ENCODE measurements at places on chromosomes 4 and X.

DNA sequence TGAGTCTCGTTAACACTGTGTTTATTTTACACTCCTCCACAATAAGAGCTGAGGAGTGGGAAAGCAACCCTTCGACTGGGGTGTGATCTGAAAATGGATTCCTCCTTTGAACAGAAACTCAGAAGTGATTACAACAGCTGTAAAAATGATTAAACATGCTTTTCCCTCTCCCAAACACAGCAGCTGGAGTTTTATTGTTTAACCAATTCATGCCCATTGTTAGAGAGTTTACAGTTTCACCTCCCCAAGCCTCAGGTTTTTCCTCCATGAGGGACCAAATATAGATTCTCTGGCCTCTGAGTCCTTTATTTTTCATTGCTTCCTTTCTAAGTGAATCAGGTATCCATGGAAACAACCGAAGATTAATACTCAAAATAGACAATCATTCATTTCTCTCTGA lies 263.0 kb upstream of the TAPT1 start:
- DNase-seq: no peak

GRCh38 chr4:60884587-60884986 lies 315.5 kb upstream of the ADGRL3 start:
- no peak for DNase-seq

GRCh38 chr4:1097553-1097952 lies 15.8 kb downstream of the RNF212 start:
- DNase-seq: no peak

- DNase-seq: no peak
Measured at GRCh38 chr4:152243896-152244595, 291.8 kb downstream of the FBXW7 start.

- DNase-seq: no peak
Measured at GRCh38 chrX:19624739-19625138, 109.4 kb upstream of the MAP3K15 start.

- no peak for DNase-seq
Measured at GRCh38 chrX:103727115-103727514, 16.4 kb downstream of the TMEM31 start.

DNA sequence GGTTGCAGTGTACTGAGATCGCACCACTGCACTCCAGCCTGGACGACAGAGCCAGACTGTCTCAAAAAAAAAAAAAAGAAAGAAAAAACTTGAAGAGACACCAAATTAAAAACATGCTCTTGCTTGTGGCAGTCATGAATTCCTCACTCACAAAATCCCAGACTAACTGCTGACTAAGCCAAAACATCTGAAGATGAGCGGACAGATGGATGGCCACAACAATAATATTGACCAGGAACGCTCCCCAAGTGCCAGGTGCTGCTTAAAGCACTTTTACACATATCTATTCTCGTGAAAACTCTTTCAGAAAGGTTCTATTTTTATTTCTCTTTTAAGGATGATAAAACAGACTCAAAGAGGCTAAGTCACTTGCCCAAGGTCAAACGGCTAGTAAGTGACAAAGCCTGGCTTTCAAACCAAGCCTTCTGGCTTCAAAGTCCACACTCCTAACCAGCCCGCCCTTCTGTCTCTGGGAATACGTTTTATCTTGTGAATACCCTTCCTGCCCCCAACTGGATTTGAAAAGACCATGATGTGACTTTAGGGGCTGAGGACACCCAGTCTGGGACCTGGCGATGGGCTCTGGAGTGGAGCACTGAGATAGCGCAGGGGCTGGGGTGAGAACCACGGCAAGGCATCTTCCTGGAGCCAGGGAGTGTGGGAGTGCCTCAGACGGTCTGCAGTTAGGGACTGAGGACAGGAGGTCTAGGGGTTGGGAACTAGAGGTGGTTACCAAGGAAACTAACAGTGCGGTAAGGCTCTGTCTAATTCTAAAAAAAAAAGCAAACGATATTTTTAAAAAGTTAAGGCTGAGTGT lies 9.5 kb upstream of the CXCR3 start:
- DNase-seq: no peak

All from T-helper 9 cell (primary cell).